Left renal cortex interstitium (tissue), 4 donors: ENCODE measurements at places on chromosomes 3 and 15.

DNA sequence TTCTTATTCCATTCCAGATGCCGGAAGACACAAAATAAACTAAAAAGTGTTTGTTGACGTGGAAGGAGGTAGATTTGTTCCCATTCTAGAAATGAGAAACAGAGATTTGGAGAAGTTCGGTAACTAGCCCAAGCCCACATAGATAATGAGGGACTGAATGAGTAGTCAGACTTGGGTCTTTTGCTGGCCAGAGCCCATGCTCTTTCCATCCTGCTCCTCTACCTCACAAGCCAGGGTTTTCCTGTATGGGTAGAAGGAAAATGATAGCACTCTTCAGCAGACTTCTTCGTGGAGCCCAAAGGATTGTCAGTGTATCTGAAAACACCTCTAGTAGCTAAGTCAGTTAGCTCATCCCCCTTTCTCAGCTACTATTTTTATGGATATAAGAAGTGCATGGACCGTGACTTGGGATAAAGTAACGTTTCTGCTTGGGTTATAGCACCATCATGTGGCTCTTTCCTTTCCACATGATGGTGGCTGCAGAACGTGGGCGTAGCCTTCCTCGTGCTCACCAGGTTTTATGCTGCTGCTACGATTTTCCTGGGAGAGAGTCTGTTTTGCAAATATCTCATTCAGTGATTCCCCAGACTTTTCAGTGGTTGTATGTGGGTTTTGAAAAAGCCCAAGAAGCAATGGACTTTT, 84.6 kb downstream of the DGKG start:
- DNase-seq: peak; percentile 51

GRCh38 chr15:70199124-70199482, 101.4 kb upstream of the TLE3 start:
- no peak for DNase-seq

DNA sequence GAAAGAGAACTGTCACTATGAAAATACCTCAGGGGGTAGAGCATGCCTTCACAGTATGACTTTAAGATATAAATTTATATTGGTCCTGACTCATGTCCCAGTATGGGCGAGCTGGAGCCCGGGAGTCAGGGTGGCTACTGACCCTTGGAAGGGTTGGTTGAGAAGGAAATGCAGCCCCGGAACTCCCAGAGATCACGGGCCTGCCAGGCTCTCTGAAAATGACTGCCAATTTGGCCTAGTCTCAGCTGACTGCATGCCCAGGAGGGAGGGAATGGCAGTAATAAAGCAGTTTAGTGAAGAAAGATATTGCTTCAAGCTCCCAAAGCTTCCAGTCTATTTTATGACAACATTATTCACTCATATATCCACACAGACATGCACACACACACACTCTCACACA, 299.0 kb downstream of the NR2F2 start:
- no peak for DNase-seq

DNA sequence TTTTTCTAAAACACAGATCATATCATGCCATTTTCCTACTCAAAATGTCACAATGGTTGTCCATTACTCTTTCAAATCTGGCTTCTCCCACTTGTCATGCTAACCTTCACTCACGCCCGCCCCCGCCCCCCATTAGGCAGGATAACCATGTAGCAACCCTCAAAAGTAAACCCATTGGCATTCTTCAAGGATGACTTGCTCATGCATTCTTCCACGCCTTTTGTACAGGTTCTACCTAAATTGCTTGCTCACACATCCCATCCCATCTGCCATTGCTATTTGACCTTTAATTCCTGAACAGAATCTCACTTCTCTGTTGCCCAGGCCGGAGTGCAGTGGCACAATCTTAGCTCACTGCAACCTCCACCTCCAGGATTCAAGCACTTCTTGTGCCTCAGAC, 389.3 kb downstream of the MCTP2 start:
- DNase-seq: no peak

DNA sequence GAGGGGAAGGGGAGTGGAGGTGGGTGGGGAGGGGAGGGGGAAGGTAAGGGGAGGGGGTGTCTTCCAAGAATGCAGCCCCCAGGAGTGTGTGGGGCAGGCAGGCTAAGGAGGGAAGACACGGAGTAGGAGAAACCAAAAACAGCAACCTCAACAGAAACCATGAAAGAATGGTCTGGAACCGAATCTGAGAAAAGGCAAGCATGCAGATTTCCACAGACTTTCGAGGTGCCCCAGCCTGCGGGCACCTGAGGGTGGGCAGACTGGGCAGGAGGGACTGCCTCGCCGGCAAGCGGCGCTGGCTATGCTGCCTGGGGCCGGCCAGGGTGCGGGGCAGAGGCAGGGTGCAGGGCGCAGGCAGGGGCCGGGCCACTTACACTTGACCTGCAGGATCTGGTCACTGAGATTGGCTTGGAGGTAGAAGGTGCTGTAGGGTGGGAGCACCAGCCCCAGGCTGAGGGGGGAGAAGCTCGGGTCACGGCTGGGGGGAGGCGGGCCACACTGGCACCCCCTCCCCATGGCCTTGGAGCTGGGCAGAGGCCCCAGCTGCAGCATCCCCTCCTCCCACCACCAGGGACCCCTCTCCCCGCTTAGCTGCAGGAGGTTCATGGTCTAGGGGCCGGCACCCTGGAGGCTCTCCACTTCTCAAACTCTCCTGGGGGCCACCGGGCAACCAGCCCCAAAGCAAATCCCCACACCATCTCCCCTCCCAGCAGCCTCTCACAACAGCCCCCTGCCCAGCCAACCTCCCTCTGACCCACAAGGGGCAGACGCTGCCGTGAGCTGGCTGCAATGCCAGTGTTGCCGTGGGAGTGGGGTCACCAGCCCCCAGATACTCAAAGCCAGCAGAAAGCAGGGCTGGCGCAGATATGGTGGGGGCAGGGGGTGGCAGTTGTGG, 15.3 kb upstream of the TMEM115 start:
- DNase-seq: no peak

DNA sequence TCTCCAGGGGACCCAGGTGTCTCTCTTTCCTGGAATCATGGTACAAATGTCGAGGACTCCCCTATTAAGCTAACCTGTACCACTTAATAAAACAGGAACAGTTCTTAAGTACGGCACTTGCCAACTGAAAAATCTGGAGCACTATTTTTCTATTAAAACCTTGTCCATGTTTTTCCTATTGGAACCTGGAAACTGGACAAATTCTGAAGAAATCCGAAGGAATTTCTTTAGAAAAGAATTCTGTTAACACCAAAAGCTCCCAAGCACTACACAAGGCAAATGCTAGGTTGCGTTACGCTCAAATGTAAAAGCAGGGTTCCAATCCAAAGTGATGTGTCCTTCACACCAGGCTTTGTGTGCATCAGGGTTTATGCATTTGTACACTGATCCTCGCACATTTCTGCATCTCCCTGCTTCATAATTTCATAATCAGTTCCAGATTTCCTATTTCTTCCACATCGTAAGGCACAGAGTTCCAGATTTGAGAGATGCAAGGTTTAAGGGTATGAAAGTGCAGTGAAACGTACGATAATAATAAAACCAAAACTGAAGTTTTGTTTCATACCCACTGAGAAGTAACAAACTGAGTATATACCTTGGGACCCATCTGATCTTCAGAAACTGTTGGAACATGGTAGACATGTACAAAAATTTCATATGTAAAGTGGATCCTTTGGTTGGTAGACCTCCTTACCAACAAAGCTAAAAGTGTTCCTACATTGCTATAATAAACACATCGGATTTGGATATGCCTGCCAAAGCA, 132.1 kb upstream of the WNT5A start:
- no peak for DNase-seq

- DNase-seq: no peak
Observed at GRCh38 chr3:116445990-116446389, 703 bp upstream of the LSAMP start.

GRCh38 chr15:78921517-78921916, 23.3 kb downstream of the CTSH start:
- DNase-seq: no peak

DNA sequence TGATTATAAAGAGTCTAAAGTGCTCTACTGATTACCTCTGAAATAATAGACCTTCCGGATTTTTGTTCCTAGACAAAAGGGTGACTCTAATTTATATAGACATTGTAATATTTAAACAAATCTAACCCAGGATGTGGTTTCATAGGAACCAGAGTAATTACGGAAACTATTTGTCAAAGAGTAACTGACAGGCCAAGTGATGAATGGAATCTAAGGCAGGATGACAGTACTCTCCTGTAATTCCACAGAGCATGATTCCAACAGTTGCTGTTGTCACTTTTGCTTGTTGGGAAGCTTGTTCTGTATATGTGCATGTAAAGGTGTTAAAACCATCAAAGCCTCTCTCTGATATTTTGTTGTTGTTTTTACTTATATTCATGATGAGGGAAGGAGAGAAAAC, 1141.0 kb downstream of the IGSF11 start:
- no peak for DNase-seq

DNA sequence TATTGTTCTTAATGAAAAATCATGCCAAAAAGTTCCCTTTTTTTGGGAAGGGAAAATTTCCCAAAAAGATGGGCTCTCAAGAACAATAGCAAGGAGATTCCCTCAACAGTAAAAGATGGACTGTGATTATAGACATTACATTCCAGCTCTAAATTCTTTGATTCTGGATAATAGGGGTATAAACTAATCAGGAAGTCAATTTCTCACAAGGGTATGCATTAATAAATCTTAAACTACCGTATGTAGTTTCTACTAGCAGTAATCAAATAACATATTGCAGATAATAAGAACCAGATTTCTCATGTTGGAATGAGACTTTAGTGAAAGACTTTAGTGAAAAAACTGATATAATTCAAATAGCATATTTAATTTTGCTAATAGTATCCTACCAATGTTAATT, 144.8 kb upstream of the PTPRG start:
- DNase-seq: no peak

DNA sequence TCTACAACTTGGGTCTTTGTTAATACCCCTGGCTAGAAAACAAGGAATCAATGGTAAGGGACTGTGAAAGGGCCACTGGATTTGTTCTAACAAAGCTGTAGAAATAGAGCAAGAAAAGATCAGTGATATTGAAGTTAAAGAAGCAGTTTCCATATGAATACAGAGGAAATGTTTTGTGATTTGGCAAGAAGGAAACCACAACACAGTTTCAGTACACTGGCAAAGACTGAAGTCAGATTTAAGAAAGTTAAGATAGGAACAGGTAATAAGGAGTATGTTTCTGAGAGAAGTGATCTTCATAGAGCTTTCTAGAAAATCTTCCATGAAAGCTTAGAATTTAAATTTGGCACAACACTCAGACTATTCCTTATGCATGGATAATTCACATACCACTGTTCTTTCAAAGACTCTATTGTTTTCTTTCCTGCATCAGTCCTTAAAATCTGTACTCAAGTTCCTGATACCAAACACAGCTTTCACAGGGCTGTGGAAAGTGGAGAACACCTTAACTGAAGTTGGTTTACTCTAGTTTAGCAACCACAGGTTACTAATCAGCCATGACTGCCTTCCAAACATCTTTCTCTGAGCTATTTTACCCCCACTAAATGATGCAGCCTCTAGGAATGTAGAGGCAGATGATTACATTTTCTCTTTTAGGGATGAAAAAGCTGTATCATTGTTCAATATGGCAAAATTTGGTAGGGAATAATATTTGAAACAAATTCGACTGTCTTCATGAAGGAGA, 32.4 kb upstream of the ALCAM start:
- no peak for DNase-seq

GRCh38 chr3:114903213-114903612, 243.9 kb downstream of the ZBTB20 start:
- DNase-seq: no peak

DNA sequence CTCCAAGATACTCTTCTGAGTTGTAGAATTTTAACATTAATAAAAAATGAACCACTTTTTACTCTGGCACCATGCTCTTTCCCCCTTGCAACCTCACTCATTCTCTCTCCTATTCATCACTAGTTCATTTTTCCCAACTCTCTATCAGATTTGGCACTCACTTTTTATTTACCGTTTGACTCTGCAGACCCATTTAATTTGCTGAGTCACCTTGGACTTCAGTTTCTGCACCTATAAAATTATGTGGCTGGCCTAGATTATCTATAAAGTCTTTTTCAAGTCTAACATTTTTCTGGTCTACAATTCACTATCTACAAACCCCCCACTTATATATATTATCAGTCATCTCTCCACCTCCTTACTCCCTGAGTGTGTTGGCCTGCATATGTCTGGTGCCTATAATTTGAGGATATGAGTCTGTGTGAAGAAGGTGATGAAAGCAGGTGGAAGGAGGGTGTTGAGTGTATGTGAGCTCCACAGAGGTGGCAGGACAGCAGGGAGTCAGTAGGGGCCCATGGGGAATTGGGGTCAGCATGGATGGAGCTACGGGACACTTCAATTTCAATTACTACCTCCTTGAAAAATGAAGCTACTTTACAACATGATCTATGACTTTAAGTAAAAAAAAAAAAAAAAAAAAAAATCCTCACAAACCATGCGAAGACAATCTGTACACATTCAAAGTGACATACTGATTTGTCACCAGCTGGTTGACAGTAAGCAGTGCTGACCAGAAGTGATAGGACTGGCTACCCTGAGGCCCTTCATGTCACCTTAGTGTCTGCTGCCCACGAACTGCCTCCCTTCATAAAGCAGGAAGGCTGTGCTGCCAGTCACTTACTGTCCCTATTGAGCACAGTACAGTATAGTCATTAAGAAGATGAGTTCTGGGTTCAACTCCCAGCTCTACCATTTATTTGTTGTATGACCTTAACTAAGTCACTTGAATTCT, 334.2 kb upstream of the IL12A start:
- DNase-seq: no peak

GRCh38 chr3:178672275-178672674, 136.0 kb downstream of the KCNMB2 start:
- DNase-seq: no peak

DNA sequence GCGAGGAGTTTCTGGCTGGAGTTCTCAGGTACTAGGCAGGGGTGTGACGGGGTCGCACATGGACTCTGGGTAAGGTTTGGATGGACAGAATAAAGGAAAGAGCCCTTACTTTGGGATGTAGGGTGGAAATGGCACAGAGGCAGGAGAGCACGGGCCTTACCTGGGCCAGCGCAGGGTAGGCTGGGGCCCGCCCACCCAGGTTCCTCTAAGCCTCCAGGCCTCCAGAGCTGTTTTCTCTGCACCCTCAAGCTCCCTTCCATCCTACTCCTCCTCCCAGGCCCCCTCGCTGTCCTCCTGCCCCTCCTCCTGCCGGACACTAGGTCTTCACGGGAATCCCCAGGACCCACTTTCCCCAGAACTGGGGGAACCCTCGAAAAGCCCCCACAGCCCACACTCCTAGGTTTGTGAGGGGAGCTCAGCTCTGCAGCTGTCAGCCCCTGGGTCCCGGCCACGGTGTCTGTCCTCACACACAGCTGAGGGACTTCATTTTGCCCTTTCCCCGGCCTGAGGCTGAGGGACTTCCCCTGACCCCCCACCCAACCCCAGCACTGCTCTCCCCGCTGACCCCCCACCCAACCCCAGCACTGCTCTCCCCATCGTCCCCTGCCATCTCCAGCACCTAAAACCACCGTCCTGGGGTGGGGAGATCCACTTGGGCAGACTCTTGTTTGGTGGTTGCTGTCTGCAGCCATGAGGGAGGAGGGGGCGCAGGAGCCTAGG, 53.0 kb upstream of the PCSK6 start:
- DNase-seq: no peak
